ENCODE measurements at places on chromosomes 7 and 10.

DNA sequence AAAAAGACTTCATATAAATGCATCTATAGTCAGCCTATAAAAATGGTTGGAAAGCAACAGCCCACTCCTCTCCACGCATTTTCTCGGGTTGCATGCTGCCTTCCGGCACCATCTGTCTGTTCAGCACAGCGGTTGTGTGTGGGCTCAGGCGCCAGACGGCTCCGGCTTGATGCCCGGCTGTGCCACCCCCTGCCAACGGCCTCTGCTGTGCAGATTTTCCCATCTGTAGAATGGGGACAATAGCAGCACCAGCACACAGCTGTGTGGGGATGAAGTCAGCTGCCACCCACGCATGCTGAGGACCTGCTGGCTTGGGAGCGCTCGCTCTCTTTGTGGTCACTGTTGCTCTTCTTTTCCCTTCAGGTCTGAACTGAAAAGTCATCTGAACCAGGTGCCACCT is 19.5 kb downstream of the PRKAG2 start:
- no peak for DNase-seq

- DNase-seq, result no peak
Observed at GRCh38 chr10:72690071-72690755, 1.7 kb upstream of the MCU start.

GRCh38 chr7:107890493-107890961 is 456 bp upstream of the DLD start:
- DNase-seq, result no peak

DNA sequence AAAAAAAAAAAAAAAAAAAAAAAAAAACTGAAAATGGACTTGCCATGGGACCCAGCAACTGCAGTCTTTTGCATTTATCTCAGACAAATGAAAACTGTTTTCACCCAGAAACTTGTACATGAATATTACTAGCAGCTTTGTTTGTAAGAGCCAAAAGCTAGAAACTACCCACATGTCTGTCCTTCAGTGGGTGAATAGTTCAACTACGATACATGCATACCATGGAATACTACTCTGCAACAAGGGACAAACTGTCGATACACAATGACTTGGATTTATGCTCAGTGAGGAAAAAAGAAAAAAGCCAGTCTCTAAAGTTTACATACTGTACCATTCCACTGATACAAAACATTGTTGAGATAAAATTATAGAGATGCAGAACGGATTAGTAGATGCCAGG is 195.6 kb downstream of the KIAA1217 start:
- DNase-seq, result no peak

Data from NCI-H1048 (cell line).